ENCODE measurements at places on chromosomes 11 and 22.

DNA sequence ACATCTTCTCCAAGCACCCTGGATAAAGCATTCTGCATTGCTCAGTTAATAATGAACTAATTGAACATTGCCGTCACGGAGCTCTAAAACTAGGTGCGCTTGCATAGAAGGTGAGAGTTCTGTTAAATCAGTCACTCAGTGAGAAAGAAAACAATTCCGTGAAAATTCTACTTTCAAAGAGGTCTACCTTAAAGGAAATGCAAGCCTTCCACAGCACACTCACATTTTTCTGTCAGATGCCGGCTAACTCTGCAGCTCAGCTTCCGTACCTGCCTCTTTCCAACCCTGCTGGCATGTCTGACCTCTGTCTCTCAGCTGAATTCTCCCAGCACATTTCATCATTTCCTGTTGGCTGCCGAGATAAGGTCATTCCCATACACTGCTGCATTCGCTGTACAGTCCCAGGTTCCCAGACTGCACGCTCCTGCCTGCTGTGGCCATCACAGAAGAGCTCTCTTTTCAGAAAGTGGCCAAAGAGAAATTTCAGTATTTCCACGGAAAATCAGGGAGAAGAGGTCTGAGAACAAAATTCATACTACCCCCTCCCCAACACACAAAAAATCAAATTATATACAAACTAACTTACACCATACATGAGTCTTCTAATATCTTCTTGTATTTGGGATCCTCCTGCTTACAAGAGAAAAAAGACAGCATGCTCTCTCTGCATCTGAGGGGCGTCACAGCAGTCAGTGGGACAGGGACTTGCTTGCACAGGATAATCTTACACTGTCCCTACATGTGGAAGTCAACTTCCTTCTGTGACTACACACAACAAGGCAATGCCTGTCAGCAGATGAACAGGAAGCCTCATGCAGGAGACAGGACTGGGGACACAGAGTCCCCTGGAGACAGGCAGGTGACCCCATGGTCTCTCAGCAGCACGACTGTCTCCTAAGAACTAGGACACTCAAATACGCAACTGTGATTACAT lies 55.1 kb downstream of the PACSIN2 start:
- DNase-seq: no peak

- no peak for DNase-seq
Measured at GRCh38 chr11:21976210-21976609, 216.7 kb upstream of the ANO5 start.

- no peak for DNase-seq
Measured at GRCh38 chr22:24440718-24441405, 13.5 kb downstream of the ADORA2A start.

- DNase-seq: no peak
Measured at GRCh38 chr11:72048766-72049460, 31.4 kb downstream of the NUMA1 start.
